ENCODE measurements at places on chromosomes 11 and 22.

DNA sequence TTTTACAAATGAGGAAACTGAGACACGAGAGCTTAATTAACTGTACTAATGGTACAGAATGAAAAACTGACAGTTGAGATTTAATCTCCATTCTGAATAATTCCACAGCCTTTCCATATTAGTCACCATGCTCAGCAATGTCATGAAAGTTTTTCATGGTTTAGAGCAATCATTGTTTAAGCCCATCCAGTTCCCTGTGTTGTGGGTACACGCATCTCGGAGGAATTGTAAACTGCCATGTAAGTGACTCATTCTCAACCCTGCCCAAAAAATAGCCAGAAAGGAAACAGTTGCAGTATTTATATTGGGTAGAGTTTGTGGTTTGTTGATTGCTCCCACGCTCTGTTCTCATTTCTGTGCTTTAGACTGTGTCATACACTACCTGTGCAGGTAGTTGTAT lies 1790.8 kb downstream of the LRRC4C start:
- no peak for DNase-seq

DNA sequence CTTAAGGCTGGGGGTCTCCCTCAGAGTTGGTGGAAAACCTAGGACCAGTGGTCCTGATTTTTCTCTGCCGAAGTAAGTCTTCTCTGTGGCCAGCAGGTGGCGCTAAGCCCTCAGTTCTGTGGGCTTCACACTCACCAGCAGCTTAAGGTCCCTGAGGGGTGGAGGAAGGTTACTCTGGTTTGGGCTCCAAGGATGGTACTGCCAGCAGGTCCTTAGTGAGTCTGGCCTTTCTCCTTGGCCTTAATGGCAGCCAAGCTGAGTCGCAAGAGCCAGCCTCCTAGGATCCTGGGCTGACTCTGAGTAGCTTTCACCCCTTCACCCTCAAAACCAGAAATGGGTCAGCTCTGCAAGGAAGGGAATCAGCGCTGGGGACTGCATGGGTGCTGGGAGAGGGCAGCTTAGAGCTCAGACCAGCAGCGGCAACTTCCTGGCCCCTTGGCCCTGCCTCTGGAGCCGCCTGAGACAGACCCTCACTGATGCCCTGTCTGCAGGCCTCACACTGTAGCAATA lies 4.4 kb downstream of the KCNJ11 start:
- peak; percentile 90 for DNase-seq

DNA sequence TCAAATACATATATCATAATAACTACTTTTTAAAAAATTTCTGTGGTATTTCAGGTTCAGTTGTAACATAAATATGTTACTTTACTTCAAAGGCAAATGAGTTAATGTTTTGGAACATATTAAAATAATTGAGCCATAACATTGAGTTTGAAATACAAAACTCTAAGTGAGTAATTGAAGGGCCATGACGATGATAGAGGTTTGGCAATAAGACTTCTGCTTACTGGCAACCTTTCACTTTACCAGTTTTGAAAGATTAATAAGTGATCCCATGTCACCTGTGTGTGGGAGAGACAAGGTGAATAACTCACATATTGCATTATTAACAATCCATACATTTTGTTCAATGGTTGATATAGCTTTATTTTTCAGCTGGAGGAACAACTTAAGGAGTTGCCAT lies 144.4 kb downstream of the GRIA4 start:
- DNase-seq, result no peak

GRCh38 chr11:77084581-77085191 lies 17.9 kb downstream of the CAPN5 start:
- DNase-seq, result no peak

DNA sequence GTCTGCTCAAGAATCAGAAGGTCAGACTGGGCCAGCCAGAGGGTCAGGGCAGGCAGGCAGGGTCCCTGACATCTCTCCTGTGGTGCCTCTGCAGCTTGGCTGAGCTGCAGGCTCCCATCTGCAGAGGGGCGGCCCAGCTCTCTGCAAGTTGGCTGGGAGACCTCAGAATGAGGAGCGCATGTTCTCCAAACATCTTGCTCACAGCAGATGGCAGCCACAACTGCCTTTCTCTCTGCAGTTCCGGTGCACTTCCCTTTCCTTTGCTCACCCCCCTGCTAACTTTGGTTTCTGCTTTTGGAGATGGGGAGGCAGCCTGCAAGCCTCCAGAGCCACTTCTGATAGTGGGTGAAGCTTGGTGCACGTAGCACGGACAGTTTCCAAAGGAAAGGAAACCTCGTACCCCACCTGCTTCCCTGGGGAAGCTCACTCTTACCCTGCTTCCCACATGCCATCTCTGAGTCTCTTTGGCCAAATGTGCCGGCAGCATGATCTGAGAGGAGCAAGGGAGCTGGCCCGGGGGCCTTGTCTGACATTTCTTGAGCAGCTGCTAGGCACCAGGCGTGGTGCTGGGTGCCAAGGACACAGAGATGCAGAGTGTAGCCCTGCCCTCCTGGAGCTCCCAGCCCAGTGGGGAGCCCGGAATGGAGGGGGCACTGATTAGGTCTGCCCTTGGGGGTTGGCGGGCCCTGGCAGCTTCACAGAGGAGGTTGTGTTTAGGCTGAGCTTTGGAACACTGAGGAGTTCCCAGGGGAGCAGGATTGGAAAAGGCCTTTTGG lies 18.2 kb downstream of the DAGLA start:
- no peak for DNase-seq

- DNase-seq, result no peak
Observed at GRCh38 chr11:67538823-67539505, 15.7 kb upstream of the CABP2 start.

DNA sequence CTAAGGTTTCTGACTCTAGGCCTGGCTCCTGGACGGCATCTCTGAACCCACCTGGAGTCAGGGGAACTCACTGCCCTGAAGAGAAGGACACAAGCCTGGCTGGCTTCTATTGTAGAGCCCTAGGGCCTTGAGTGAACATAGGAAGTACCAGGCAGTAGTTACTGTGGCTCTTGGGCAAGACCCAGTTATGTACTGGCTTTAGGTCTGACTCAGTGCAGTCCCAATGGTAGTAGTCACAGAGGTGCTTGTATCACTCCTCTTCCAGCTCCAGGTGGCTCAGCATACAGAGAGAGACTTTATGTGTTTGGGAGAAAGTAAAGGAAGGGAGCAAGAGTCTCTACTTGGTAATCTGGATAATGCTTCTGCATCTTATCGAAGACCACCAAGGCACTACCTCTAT lies 13.9 kb upstream of the PAK1 start:
- no peak for DNase-seq

GRCh38 chr11:34881900-34882299 lies 34.3 kb downstream of the APIP start:
- no peak for DNase-seq

GRCh38 chr11:76278526-76278925 lies 72.2 kb upstream of the WNT11 start:
- no peak for DNase-seq

DNA sequence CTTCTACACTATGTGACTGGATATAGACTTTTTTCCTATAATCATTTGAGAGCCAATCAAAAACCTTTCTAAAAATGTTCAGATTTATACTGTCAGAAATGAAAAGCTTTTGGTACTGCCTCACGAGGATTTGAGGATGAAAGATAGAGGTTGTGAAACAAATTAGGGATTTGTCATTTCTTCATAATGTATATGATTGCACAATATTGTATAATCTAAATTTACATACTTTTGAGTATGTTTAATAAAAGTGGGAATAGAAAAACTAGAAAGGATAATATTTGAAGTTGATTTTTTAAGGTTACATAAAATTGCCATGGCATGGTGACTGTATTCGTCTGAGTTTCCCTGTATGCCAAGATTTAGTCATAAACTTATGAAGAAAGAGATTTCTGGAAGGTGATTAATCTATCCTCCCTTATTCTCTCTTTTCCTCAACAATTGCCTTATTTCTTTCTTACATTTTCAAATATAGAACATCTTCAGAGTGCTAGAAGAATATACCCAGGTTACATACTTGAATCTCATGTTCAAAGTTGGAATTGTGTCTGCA lies 56.2 kb downstream of the CASP12 start:
- no peak for DNase-seq

GRCh38 chr22:26574001-26574723 lies 15.8 kb downstream of the TPST2 start:
- no peak for DNase-seq

GRCh38 chr11:17383461-17383860 lies 5.0 kb downstream of the KCNJ11 start:
- no peak for DNase-seq

Data from SK-N-DZ (cell line).